ENCODE measurements at places on chromosomes 11 and 22.

GRCh38 chr11:113685654-113686359 is 20.3 kb downstream of the TMPRSS5 start:
- no peak for DNase-seq

- no peak for DNase-seq
These were observed 81.6 kb upstream of the SORL1-AS1 start for GRCh38 chr11:121534131-121535093.

- DNase-seq, result no peak
These were observed 12.9 kb downstream of the ZNF74 start for GRCh38 chr22:20406686-20407408.

DNA sequence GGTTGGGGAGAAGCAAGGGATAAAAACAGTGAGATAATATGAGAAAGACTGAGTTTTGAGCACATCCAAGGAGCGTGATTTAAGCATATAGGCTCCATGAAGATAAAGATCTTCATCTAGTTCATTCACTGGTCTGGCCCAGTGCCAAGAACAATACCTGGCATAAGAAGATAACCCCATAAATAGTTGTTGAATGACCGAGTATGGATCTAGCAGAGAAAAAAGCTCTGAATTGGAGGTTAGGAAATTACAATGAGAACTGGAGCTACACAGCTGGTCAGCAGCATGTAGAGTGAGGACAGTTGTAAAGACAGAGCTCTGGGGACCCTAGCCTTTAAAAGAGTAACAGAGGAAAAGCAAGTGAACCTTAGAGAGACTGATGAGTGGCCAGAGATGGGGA is 33.0 kb upstream of the PAK1 start:
- DNase-seq, result no peak

GRCh38 chr11:78465169-78465942 is 47.7 kb upstream of the GAB2 start:
- peak; percentile 21 for DNase-seq

GRCh38 chr22:50576806-50577696 is 1.2 kb downstream of the CPT1B start:
- no peak for DNase-seq

DNA sequence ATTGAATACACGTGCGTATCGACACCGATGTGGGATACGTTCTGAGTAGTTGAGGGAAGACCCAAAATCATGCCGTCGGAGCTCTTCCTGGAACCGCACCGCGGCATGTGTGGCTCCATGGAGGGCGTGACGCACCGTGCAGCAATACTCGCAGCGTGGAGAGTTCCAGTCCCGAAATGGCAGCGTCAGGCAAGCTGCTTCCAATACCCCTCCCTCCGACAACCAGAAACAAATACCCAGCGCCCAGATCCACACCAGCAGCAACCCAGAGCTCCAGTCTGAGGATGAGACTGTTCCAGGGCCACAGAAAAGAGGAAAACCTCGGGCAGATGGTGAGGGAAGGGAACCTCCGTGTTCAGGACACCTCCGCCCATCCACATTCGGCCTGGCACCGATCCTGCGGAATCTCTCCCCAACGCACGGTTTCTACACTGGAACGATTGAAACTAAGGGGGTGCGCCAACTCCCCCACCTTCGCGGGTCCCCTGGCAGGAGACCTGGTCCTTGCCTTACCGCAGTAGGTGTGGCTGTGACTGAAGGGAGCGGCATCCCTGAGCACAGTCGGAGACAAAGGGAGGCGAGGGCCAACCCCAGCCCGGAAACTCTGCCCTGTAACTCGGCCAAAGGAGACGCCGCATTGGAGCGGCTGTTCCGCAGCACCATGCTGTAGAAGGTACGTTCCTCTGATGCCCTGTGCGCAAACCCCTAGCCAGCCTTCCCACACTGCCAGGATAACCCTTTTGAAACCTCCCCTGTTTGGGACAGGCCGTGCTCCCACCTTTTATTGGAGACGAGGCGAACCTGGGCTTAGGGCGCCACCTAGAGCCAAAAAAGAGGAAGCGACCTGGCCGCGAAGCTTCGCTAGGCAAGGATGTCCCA is 28.2 kb downstream of the DBX1 start:
- peak; percentile 24 for DNase-seq

GRCh38 chr22:29190918-29191317 is 14.8 kb upstream of the EMID1 start:
- DNase-seq, result no peak

- DNase-seq, result no peak
These were observed 299.7 kb downstream of the ST3GAL4 start for GRCh38 chr11:126654886-126655806.

DNA sequence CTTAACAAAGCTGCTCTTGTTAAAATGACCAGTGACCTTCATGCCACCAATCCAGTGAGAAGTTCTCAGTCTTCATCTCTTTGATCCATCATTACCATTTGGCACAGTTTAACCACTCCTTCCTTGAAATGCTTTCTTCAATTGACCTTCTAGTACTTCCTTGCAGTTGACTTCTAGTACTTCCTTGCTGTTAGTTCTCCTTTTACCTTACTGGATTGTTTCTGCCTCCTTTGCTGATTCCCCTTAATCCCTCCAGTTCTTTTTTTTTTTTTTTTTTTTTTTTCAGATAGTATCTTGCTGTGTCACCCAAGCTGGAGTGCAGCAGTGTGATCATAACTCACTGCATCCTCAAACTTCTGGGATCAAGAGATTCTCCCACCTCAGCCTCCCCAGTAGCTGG is 66.0 kb upstream of the HORMAD2 start:
- no peak for DNase-seq

GRCh38 chr11:69647390-69647748 is 6.4 kb downstream of the CCND1 start:
- DNase-seq, result no peak

DNA sequence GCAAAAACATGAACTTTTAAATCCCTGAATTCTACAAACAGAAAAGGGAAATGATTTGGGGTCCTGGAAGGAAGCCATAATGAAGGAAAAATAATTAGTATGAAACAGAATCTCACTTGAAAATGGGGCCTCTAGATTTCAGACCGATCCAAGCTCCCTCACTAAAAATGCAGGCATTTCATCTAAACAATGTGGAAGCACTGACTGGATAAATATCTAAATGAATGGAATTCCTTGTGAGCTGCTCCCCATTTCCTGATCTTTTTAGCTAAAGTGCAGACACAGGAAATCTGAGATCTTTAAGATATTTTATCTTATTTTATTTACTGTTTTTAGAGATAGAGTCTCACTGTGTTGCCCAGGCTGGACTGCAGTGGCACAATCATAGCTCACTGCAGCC is 1255.8 kb downstream of the LRRC4C start:
- DNase-seq, result no peak
